ENCODE measurements at places on chromosomes 12 and 14.
A peak's percentile ranks its signal among the peaks of the same experiment; 100 is the strongest.

DNA sequence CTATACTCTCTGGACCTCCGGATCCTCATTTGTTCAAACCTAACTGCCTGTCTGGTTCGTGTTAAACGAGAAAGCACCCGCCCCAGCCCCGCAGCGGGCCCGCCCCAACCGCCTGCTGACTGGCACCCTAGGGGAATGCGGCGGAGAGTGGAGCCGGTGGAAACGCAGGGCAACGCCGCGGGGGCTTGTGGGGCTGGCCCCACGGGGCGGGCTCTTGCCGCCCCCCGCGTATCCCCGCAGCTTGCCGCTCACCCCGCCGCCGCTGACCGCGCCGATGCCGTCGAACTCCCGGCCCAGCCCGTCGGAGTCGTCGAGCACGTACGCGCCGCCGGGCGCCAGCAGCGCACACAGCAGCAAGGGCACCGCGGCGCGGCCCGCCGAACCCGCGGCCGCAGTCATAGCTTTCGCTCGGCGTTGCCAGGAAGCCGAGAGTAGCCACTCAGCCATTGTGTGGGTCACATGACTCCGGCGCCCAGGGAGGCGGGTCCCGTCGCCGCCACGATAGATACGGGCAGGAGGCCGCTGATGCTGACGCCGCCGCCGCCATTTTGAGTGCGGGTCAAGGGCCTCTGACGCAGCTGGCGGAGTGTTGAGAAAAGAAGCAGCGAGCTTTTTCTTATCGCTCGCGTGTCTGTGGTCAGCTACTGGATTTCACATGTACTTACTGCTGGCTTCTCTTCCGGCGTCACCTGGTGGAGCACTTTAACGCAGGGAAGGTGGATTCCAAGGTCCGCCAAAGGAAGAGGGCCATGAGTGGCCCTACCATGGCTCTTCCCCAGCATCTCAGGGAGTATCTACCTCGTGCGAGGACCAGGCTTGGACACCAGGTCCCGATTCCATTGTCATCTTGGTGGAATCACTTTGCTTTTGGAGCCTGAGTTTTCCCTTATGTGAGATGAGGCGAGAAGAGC lies at the start of gene GALC:
Gene GALC (minus strand): TSS at position 465 of the 911 bp plus-strand sequence. CDS start 18 bp downstream, at position 447.
- DNase-seq = peak; percentile 93

DNA sequence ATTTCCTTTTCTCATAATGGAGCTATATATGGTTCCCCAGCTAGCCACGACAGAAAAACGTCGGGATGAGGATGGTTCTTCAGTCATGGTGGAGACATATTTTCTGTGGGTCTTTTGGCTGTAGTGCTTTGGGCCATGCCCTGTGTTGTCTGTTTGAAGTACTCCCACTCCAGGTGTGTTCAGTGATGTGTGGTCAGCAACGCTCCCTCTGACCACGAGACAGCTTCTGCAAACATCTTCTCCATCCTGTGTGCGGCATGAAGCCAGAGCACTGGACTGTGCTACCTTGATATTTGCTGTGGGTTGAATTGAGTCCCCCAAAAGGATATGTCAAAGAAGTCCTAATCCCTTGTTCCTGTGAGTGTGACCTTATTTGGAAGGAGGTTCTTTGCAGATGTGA lies 931.2 kb downstream of the NRXN3 start:
- no peak for DNase-seq

- DNase-seq = no peak
Measured at GRCh38 chr12:126648074-126648473, 1582.8 kb downstream of the AACS start.

- no peak for DNase-seq
Measured at GRCh38 chr12:83276904-83277303, 590.2 kb downstream of the TMTC2 start.

- no peak for DNase-seq
Measured at GRCh38 chr12:111110556-111110955, 190.2 kb upstream of the MYL2 start.

GRCh38 chr14:90682615-90683014 lies 133.6 kb downstream of the TTC7B start:
- no peak for DNase-seq

DNA sequence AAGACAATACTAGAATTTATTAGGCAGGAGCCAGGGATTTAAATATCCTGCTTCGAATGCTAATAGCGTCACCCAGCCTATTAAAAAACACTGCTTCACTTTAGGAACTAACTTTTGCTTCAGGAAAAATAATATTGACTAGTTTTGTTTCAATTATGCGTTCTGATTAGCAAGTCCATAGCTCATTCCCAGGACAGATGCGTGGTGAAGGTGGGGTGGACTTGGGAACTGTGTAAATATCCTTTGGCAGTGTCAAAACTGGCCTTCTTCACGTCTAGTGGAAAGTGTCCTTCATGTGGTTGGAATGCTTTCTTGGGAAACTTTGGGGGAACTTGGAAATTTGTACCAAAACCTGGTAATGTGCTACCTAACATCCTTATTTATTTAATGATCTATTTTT lies 474.8 kb upstream of the NOVA1 start:
- DNase-seq = no peak

DNA sequence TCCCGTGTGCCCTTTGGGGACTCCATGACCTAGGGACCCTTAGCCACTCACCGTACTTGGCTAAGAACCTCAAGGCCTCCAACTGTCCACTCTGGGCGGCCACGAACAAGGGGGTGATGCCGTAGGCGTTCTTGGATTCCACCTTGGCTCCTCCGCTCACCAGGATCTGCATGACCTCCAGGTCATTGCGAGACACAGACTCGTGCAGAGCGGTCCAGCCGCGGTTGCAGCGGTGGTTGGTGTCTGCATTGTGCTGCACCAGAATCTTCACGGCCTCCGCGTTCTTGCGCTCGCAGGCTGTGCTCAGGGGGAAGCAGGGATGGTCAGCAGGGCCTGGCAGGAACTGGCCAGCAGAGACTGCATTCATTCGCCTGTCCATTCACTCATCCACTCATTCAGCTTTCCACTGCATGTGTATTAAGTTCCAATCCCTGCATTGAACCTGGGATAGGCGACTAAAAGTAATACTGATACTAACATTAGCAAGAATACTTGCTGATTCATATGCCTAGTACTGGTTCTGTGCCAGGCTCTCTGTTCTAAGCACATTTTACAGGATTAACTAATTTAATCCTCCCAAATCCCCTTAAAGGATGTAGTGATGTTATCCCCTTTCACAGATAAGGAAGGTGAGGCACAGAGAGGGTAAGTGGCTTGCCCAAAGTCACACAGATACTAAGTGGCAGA lies 23.9 kb downstream of the FAM181A start:
- DNase-seq = peak; percentile 23

- no peak for DNase-seq
Measured at GRCh38 chr12:5328669-5329517, 103.0 kb upstream of the NTF3 start.

DNA sequence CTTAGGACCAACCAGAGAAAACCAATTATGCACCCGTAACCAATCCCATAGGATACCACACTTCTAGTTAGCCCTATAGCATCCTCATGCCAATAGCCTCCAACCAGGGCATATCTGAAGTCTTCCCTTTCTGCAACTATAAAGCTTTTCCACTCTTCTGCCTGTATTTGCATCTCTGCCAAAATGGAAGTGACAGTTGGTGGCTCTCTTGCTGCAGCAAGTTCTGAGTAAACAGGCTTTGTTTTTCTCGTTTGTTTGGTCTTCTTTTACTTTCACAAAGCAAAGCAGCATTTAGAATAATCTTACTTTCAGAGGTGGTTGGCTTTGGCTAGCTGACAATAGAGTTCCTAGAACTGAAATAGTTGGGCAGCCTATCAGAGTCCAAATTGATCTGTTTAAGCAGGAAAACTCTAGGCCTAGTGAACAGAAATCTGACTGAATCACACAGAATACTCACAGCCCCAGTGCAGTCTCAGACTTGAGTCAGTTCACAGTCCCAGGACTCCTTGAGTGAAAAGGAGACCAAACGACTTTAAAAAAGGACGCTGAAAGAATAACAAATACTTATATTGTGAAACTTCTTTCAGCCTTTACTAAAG lies 1029.7 kb upstream of the LRFN5 start:
- DNase-seq = no peak

GRCh38 chr12:113472191-113473121 lies 785 bp upstream of the LHX5 start:
- no peak for DNase-seq

- no peak for DNase-seq
Measured at GRCh38 chr14:100421756-100422470, 98.8 kb downstream of the SLC25A47 start.

DNA sequence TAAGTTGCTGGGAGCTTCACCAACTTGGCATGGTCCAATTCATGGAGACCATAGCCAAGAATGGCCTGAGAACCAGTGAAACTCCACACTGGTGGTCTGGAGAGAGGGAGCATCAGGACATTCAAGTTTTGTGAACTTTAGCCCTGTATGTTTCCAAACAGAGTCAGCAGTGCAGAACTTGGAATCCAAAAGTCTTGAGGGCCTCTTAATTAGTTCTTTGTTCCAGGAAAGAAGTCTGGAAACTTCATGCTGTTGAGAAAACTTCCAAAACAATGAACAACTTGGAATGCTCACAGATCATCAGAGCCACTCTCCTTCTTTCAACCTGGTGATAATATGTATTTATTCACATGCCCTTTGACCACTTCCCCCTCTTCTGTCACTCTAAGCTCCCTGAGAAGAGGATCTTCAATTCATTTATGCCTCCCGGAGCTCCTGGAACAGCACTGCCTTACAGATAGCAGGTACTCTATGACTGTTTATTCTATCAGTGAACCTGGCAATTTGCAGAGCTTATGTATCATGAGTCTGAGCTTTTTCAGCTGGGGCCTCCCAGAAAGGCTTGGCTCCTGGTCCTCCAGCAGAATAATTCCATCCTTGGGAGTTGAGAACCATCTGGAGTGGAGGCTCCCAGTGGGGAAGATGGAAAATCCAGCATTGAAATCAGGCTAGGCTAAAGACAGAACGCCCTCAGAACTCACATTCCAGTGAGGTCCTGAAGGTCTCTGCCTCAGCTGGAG lies 191.4 kb downstream of the KTN1 start:
- no peak for DNase-seq

DNA sequence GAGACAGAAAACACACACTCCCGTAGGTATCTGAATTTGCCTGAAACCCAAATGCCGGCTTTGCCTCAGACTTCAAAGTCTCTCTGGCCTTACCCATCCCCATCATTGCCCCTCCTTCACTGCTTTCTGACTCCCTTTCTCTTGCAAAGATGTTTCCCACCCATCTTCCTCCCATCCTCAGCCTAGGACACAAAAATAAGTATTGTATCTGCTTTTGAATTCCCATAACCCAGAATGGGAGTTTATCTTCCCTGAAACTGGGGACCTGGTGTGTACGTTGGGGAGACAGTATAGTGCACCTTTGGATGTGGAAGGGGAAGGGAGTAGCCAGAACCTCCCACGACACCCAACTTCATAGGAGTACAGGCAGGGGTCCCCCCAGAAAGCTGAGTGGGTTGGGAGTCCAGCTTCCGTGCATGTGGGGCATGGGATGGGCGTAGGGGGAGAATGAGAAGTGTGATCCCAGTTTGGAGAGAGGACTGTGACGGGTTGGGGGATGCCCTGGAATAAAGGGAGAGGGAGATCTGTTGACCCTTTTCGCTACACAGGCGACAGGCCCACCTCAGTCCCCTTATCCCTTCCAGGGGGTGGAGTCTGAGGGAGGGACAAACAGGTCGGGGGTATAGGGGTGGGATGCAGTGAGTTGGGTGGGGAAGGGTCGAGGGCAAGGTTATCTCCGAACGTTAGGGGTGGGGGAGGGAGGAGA lies 488 bp upstream of the KIF5A start:
- no peak for DNase-seq

DNA sequence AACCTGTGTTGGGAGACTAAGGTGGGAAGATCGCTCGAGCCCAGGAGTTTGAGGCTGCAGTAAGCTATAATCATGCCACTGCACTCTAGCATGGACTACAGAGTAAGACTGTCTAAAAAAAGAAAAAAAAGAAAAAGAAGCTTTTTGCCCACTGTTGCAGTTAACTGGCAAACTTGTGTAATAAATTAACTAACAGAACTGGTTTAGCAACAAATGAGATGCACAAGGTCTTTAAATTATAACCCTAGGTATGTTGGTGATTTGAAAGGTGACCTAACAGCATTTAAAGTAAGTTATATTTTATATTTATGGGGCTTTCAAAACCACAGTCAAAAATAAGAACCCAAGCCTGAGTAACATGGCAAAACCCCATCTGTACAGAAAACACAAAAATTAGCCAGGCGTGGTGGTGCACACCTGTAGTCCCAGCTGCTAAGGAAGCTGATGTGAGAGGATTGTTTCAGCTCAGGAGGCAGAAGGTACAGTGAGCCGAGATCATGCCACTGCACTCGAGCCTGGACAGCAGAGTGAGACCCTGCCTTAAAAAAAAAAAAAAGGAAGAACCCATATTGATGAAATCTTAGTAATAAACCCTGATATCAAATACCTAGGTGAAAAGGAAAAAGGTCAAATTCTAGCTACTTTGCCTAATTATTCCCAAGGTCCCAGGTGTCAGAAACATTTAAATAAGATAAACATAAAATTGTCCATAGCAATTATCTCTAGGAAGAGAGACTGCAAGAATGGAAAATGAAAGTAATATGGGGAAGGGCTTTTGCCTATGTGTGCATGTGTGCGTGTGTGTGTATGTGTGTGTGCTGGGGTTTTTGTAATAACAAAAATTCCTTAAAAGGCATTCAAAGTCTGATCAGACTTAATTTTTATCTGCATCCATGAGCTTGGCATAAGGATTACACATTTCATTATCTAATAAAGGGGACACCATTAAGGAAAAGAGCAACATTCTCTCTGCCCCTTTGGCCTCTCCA lies 15.4 kb downstream of the SYNE2 start:
- peak; percentile 56 for DNase-seq

- no peak for DNase-seq
Measured at GRCh38 chr12:124094188-124094587, 121.2 kb downstream of the ZNF664 start.

DNA sequence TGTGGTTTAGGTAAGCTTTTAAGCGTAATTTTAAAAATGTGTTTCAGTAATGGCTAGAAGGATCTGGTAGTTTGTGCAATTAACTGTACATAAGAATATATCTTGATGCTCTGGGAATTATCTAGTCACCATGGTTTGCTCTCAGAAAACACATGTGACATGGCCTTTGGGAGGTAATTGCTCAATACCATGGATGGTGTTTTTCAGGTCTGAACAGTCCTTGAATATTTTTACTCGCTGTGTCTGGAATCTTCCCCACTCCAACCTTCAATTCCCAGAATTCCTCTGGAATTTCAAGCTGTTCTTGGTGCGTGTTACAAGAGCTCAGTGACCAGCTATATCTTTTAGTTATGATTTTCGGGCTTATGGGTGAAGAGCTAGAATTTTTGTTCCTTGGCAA lies 85.3 kb downstream of the DAAM1 start:
- no peak for DNase-seq

DNA sequence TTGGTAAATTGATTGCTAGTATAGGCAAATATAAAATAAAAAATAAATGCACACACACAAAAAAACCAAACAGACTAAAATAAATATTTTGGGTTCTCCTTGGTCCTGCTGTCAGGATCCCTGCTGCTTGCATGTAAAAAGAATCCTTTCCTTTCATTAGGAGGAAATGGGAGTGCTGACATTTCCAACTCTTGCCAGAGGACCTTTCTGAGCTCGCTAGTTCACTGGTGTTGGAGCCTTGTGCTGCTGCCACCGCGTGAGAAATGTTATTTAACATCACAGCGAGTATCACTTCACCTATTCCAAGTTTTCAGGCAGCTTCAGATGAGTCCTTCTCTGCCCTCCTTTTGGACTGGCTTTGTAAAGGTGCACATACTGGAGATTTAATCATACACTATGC lies 358.9 kb downstream of the NPAS3 start:
- peak; percentile 4 for DNase-seq

- DNase-seq = peak; percentile 78
Measured at GRCh38 chr14:50260511-50260910, 29.1 kb upstream of the SOS2 start.
